Umbilical cord (tissue), 2 donors: ENCODE measurements at places on chromosomes 11 and 22. TPM values are rescaled to one million over a fixed set of nuclear protein-coding genes. Genes with fewer than 3 reads are reported as not detected.

The OR52B2 gene
- not detected for total RNA-seq

DNA sequence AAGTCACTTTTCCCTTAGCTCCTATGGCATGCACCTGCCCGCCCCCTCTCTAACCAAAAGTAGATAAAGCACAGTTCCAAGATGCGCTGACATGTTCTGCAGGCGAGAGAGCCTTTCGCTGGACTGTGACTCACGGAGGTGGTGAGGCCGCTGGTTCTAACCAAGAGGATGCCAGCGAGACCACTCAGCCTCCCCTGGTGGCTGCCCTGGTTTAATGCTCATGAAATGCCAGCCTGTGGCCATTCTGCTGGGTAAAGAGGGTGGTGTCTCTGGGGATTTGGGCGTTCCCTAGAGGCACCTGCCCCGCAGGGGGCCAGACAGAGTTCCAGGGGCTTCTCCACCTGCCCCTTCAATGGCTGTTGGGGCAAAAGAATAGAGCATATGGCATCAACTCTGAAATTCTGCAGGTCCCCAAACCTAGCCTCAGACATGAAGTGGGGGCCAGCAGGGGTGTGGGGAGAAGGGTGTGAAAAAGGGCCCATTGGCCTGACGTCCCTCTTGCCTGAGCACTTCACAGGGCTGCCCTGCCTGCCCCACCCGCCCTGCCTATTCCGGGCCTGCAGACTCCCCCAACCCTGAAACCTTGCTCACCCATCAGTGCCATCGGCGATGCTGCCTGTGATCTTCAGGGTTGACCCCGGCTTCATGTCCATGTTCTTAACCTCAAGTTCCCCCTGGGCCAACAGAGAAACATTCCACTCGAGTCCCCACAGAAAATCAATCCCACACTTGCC is 8.5 kb downstream of the LGALS2 start:
- DNase-seq: no peak

DNA sequence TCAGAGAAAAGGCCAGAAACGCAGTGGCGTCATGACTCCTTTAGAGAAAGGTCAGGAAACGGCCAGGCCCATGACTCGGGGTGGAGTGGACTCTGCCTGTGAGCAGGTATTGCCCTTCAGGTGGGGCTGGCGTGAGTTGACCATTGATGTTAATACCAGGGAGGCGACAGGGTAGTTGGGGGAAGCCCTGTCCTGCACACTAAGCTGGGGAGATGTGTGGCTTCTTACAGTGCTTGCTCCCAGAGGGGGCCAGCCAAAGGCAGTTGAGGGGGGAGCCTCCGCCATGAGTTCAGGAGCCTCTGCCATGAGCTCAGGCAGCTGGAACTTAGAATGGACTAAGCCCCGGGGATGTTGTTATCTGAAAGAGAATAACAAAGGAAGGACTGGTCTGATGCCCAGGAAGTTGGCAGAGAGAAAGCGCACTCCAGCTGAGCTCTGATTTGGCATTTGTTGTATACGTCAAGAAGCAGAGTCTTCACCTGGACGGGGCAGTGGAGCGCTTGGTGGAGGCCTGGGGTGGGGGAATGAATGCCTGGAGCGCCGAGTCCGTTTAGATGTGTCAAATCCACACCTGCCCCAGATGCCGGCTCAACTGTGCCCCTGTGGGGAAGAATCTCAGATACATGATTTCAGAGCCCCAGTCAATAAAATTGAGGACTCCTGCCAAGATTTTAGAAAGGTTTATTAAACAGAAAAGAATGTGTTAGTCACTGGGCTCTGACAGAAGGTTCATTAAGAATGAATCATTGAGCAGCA is 222.5 kb downstream of the TBC1D22A start:
- no peak for DNase-seq

The CATSPER1 gene
- 0.48 TPM for total RNA-seq

The DDI1 gene
- 0.72 TPM for total RNA-seq

GRCh38 chr11:31815711-31816467 is 4.8 kb upstream of the PAX6 start:
- DNase-seq: no peak

- DNase-seq: no peak
Observed at GRCh38 chr11:64722141-64723065, 594 bp downstream of the NRXN2 start.

- peak; percentile 41 for DNase-seq
Observed at GRCh38 chr22:24950272-24950902, 2.1 kb upstream of the KIAA1671 start.

DNA sequence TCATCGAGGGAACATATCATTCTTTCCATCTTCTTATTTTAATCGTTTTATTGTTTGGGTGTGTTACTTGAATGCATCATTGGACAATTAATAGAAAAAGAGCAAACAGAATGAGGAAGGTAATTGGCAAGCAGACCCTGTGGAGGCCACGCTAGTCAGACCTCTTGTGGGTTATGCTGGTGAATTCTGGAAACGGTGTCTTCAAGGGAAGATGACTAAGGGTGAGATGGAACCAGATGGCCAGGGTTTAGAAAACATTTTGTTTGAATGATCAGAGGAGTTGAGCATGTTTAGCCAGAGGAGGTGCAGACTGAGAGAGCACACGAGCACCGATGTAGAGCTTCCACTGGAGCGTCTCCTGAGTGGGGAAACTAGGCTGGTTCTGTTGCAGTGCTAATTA is 8.5 kb downstream of the ST14 start:
- DNase-seq: no peak

GRCh38 chr11:75380716-75381420 is 18.4 kb upstream of the RPS3 start:
- peak; percentile 64 for DNase-seq

GRCh38 chr11:117829369-117829725 is 4.8 kb upstream of the FXYD2 start:
- no peak for DNase-seq

The SLC43A1 gene
- total RNA-seq: 12.5 TPM

The MYO7A gene
- 7.0 TPM for total RNA-seq

GRCh38 chr11:67278135-67278938 is 10.8 kb upstream of the ANKRD13D start:
- DNase-seq: no peak
